ENCODE measurements at places on chromosomes 7 and 10.

GRCh38 chr10:62652114-62652513 lies 152.4 kb upstream of the ADO start:
- DNase-seq = no peak

DNA sequence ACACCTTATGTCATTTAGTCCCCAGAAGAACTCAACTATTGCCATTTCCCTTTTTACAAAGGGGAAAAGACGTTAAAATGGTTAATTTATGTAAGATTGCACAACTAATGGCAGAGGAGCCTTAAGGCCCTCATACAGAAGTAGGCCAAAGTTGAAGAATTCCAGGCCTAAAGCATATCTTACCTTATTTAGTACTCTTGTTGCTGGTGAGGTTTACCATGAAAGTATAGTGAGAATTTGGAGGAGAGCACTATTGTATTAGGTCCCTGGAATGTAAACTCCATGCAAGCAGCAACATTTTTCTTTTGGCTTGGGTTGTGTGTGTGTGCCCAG lies 731 bp upstream of the CRPPA start:
- DNase-seq = no peak

DNA sequence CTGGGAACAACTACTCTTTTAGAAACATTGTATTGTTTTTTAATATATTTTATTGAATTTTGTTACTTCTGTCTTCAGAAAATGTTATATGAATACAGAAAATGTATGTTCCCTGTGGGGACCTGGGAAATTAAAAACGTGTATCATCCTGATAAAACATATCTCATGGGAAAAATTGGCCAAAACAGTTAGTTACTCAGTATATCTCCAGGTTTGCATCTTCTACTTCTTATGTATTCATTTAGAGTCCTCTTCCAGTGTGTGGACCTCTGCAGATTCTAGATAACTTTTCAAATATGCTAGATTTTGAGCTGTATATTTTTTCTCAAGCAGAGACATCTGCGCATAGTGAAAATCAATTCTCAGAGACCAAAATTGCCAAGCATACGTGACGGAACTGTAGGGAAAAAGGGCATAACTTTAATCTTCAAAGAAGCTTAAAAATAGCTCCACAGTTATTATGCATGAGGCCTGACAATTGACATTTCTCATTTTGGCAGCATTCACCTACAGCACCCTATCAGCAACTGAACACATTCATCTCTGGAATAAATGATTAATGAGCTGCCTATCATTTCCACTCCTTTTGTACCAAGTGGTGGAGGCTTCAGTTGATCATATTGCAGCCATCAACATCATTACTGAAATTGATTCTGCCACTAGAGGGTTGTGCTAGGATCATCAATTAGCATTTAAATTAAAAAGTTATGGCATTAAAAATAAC lies 26.4 kb upstream of the UMAD1 start:
- no peak for DNase-seq

GRCh38 chr10:60246382-60246781 lies 143.3 kb downstream of the ANK3 start:
- no peak for DNase-seq

GRCh38 chr10:68047122-68047521 lies 28.0 kb downstream of the HERC4 start:
- DNase-seq = no peak

GRCh38 chr10:97831259-97831658 lies 18.4 kb upstream of the GOLGA7B start:
- no peak for DNase-seq

DNA sequence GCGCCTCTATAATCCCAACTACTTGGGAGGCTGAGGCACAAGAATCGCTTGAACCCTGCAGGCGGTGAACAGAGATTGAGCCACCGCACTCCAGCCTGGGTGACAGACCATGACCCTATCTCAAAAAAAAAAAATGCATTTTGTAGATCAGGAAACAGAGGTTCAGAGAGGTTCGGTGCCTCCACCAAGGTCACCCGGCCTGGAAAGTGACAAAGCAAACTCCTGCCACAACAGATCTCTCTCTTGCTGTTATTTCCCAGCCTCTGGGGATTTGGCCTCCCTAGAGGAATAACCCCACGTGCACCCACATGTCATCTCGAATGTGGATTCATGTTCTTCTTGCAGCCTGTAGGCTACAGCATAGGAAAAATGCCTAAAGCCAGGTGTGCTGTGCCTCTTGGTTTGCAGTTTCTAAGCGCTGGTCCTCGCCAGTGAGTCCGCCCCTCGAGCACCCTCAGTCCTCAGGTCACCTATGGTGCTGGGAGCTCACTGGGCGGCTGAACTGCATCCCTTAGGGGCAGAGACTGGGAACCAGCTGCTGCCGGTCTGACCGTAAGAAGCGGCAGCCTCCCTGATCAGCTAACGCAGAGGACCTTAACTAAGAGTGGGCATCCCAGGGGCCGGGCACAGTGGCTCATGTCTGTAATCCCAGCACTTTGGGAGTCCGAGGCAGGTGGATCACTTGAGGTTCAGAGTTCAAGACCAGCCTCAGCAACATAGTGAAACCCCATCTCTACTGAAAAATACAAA lies 51.7 kb upstream of the SH2B2 start:
- no peak for DNase-seq

GRCh38 chr10:75508814-75509306 lies 77.4 kb downstream of the LRMDA start:
- DNase-seq = no peak

GRCh38 chr10:13048762-13049161 lies 47.2 kb upstream of the CCDC3 start:
- no peak for DNase-seq

DNA sequence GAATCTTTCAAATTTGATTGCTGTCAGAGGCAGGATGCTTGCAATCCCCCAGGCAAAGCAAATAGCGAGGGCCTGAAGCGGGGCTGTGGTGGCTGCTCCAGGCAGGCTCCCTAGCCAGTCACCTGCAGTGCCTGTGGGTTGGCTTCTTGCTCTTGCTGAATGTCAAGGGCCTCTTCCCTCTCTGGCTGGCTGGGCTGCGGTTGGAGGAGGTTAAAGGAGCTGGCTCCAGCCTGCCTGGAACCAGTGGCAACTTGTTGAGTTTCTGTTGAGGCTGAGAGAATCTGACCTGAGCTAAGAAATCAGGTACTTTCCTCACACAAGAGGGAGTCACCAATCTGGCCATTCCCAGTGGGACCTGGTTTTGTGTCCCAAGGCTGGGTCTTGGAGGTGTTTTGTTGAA lies 134.7 kb downstream of the TMEM178B start:
- DNase-seq = no peak

DNA sequence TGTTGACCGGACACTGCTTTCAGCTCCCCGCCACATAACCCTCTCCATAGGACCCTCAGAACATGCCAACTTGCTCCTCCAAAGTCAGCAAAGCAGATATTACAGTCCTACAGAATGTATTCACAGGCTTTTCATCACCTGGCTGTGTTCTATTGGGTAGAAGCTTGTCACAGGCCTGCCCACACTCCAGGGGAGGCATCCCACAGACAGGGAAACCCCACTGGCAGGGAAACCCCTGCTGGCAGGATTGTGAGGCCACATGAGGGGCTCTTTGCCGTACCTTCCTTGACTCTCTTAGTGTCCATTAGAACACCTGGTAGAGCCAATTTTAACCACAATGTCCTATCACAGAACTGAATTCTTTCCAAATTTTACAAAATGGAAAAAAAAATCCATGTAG lies 344.2 kb upstream of the MGMT start:
- no peak for DNase-seq
